ENCODE measurements at places on chromosomes 2 and 18.

- no peak for DNase-seq
These were observed 524 bp upstream of the FEV start for GRCh38 chr2:218985325-218986091.

- no peak for DNase-seq
These were observed 48.3 kb upstream of the SLC38A11 start for GRCh38 chr2:165003443-165004130.

- no peak for DNase-seq
These were observed 147.8 kb upstream of the MAP3K20 start for GRCh38 chr2:172927641-172928357.

- DNase-seq = no peak
These were observed 8.4 kb downstream of the SIGLEC15 start for GRCh38 chr18:45833846-45834245.

- DNase-seq = no peak
These were observed 8.3 kb upstream of the DNAH7 start for GRCh38 chr2:196076778-196077568.

GRCh38 chr2:43425659-43426058, 170.2 kb downstream of the THADA start:
- no peak for DNase-seq

DNA sequence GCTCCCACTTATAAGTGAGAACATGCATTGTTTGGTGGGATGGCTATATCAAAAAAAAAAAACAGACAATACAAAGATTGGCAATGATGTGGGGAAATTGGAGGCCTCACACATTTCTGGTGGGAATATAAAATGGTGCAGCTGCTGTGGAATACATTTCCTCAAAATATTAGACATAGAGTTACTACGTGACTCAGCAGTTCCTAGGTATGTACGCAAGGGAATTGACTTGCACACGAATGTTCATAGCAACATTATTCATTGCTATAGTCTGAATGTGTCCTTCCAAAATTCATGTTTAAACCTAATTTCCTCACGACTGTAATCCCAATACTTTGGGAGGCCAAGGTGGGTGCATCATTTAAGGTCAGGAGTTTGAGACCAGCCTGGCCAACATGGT, 2.3 kb upstream of the ARHGEF33 start:
- DNase-seq = no peak

Measured in activated CD4-positive, alpha-beta T cell treated with anti-CD3 and anti-CD28 coated beads, Interleukin-2, amount 50 U/mL, for 24 hours (primary cell).